GF-D8 (cell line): ENCODE measurements at places on chromosomes 7 and 10.

DNA sequence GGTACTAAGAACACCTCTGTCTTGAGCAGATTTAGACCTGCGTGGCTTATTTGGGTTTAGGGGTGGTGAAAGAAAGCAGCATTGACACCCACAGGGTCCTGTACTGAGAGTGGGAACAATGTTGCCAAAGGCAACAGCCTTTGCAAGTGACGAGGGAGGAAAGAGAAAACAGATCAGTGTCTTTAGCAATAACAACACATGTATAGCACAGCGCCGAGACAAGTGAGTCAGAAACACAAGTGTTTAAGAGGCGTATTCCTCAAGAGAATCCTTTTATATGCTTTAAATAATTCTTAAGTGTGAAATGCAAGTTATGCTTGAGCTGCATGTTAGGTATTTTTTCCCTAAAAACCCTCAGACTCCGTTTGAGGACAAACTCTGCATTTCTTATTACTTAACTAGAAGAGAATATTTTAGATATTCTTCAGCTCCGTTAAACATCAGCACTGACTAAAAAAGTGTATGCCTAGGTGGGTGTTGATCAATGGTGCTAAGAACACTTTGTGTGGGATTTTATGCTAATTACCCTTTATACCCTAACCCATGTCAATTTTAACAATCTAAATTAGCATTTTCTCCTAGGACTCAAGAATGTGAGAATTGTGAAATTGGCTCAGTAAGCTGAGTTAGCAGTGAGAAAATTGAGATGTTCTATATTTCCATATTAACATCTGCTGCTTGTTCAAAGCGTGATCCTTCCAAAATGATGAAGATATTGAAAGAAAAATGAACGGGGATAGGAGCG, 1095.4 kb upstream of the CELF2 start:
- no peak for DNase-seq

- no peak for DNase-seq
Observed at GRCh38 chr10:72267819-72268399, 5.8 kb upstream of the DDIT4 start.

GRCh38 chr10:85761906-85762445, 604.6 kb downstream of the GRID1 start:
- DNase-seq: no peak

DNA sequence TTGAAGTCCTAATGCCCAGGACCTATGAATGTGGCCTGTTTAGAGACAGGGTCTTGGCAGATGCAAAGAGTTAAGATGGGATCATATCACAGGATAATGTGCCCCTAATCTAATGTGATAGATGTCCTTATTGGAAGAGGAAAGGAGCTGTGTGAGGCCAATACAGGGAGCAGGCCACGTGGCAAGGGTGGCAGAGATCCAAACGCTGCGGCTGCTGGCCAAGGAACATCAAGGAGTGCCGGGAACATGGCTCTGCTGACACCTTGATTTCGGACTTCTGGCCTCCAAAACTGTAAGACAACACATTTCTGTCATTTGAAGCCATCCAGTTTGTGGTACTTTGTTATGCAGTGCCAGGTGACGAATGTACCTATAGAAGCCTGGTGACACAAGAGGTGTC, 37.7 kb upstream of the EZH2 start:
- DNase-seq: no peak

DNA sequence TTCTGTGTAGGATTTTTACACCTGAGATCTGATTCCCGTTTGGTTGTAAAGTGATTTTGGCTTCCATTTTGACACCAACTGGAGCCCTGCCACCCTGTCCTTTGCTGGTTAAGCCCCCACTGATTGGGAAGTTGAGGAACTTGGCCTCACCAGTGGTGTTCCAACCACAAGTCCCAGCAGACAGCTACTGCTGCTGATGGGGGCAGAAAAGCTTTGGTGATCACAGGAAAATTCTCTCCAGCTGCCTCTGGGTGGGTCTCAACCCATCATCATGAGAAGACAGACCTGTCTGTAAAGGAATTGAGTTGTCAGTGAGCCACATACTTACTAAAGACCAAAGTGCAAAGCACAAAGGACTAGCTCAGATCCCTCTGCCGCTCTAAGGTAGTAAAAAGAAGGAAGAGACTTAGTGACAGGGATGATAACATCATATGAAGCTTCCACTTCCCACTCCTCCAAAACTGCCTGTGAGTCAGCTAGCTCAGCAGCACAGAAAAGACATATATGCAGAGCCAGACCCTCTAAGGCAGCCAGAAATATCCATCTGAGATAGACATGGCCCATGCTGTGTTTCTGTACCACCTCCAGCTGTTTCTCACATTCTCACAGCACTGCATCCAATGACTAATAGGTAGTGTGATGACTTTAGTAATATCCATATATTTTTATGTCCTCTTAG, 22.4 kb upstream of the LRRC17 start:
- DNase-seq: peak; percentile 69

DNA sequence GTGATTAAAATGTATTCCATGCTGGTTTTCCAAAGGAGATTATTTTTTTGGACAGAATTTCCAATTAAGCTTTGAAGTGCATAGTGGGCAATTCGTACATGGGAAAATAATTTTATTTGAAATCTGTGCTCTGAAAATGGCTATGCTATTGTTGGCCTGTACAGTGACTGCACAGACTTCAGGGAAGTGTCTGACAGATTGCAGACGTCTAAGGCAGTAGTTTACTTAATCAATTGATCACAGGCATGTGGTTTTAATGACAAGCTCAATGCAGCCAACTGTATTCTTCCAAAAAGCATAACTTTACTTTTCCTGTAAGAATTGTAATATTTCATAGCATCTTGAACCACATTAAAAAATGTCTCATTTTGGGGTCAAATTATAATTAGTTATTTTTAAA, 102.0 kb downstream of the SEMA3C start:
- DNase-seq: no peak

- DNase-seq: no peak
Observed at GRCh38 chr7:130228840-130229502, 21.3 kb downstream of the SSMEM1 start.

DNA sequence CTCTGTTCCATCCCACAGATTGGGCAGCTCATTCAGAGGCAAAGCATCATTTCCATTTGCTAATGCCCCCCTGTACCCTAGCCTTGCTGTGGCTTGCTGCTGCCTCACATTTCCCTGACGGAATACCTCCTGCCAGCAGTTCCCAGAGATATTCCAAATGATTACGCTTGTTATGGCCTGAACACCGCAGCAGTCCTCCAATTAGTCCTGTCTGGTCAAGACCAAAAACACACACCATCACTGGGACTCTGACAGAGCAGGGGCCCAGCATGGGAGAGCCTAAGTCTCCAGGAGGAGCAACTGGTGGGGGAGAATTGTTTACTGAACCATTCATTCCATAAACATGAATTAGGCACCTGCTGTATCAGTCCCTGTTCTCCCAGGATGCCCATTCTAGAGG, 6.1 kb downstream of the OGDHL start:
- no peak for DNase-seq

DNA sequence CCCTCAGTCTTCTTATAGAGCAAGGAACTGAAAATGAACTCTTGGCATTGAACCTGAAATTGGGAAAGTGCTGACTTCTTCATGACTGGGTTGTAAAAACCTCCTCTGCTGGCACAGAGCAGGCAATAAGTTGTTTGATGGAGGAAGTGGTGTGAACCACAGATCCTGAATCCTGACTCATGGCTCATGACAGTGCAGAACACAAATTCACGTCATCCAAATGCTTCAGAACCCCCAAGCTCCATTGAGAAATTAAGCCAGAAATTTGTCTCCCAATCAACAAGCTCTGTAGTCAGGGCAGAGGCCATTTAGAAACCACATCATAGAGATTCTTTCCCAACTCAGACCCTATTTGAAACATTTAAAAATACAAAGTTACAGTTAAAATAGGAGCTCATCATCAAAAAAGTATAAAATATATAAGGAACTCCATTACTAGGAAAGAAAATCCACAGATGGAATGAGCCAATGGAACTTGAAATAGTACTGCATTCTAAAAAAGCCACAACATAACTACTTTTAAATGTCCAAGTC, 10.3 kb upstream of the STK17A start:
- peak; percentile 96 for DNase-seq

DNA sequence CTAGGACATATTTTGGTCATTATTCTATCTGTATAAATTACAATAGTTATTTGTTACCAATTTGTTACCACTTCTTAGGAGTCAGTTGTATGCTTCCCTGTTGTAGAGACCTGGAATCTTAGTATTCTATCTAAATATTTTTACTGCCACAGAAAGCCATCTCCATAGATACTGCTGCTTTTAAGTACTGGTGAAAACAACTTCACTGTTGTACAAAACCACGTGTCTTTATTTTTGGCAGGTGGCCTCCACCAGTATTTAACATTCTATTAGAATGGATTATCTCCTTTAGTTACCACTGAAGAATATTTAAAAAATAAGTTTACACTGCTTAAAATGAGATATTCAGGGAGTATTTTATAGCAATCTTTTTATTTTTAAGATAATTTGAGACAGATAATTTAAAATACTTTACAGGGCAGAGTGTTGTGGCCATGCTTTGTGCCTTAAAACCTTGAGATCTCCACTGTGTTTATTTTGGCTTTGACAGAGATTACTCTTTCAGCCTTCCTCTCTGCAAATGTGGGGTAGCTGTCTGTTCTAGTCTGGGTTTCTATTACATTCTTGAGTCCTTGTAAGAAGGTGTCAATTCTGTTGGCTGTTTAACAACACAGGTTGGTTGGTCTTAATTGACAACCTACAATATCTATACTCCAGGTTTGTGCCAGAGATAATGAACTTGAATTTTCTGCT, 185.6 kb downstream of the LRRC4 start:
- no peak for DNase-seq

- DNase-seq: no peak
Observed at GRCh38 chr7:29053105-29053872, 93.0 kb downstream of the CPVL start.

DNA sequence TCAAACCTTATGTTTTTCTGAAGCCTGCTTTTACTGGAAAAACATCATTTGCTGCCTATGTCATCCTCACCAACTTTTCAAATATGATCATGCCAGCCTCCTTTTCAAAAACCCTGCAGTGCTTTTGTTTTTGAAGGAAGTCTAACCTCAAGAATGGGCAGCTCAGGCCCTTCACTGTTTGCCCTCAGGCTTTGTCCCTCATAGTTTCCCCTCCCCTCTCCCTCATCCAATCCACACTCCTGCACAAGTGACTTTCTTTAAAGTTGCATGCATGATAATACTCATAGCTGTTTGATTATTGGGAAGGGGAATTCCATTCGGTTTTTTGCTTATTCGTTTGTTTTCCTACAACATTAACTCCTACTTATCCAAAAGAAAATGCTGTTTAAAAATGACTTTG, 219.4 kb downstream of the SEMA3E start:
- no peak for DNase-seq

DNA sequence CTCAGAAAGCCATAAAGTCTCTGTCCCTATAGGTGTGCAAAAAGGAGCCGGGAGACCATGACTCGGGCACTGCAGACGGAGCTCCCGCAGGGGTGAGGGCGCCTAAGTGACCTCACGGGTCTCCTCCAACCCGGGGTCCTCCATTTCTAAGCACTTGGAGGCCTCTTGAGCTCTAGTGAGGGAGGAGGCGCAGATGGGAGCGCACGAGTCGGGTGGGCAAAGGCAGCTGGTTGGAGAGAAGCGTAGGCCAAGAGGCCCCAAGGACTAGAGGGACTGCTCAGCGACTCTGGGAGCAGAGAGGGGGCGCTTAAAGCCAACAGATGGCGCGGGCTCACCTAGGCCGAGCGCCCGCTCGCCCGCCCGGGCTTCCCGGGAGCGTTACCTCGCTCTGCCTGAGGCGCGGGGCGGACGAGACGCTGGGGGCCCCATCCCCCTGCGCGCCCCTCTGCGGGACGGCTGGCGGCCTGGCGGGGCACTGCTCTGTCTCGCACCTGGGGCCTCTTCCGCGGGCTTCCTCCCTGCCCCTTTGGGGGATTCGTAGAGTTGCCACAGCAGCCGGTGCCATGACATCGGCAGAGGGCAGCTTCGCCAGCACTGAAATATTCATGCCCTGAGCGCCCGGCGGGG, 523 bp upstream of the CDH23 start:
- no peak for DNase-seq

- DNase-seq: no peak
Observed at GRCh38 chr7:141486959-141487358, 64.3 kb upstream of the AGK start.

GRCh38 chr7:144736880-144737493, 98.9 kb downstream of the TPK1 start:
- DNase-seq: no peak

- no peak for DNase-seq
Observed at GRCh38 chr7:136103545-136104268, 126.5 kb upstream of the MTPN start.

GRCh38 chr10:5941579-5941978, 35.8 kb downstream of the IL15RA start:
- no peak for DNase-seq

- peak; percentile 92 for DNase-seq
Observed at GRCh38 chr10:73865459-73866442, 8.6 kb downstream of the CAMK2G start.

GRCh38 chr10:76333326-76333725, 901.9 kb downstream of the LRMDA start:
- DNase-seq: no peak

DNA sequence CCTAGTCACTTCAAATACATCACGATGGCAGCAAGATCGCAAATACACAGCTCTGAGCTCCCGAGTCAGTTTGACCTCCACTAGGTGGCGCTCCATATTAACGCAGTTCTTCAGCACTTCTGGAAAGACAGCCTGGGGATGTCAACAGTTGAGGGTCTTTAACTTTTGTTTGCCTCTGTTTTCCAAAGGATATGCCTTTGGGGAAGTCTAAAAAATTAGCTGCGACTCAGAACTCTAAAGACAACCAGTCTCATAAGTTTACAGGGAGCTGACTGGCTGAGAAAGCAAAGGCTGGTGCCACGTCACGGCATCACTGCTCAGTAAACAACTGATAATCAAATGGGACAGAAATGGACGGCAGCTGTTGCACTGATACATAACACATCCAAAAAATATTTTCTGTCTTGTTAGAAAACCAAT, 458.8 kb downstream of the SORCS1 start:
- no peak for DNase-seq

GRCh38 chr10:52185256-52185655, 128.8 kb upstream of the DKK1 start:
- DNase-seq: no peak

DNA sequence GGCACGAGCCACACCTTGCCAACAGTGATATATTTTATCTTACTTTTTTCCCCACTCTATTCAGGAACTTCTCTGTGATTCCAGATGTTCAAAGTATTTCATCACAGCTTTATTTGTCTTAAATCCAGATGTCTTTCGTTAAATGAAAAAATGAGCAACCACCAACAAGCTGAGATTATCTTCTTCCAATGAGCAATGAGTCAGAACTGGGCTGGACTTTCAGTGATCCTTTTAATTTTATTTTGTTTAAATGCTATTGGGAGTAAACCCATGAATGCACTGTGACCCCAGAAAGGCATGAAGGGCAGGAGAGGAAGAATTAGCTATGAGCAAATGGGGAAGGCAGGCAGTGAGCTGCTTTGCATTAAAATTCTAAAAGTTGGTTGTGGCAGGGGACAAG, 77.6 kb upstream of the IMMP2L start:
- no peak for DNase-seq
